ENCODE measurements at places on chromosomes 6 and 20. TPM values are rescaled to one million over a fixed set of nuclear protein-coding genes. Genes with fewer than 3 reads are reported as not detected.

TBP gene
- total RNA-seq = 17.3 TPM

CRIP3 gene
- not detected for total RNA-seq

PRDM13 gene
- not detected for total RNA-seq

PRND gene
- not detected for total RNA-seq

THEMIS gene
- total RNA-seq = not detected

GLP1R gene
- not detected for total RNA-seq

PSORS1C2 gene
- not detected for total RNA-seq

LY86 gene
- total RNA-seq = not detected

AK9 gene
- 1.4 TPM for total RNA-seq

HCRTR2 gene
- total RNA-seq = not detected
